ENCODE measurements at places on chromosomes 5 and 9. TPM values are rescaled to one million over a fixed set of nuclear protein-coding genes. Genes with fewer than 3 reads are reported as not detected.

Gene TAF1L
- not detected for total RNA-seq

- DNase-seq = no peak
- no peaks in the 10 kb centered on the region for H3K4me1 ChIP-seq
- H3K4me3 ChIP-seq = no peak overlapping the region
- H3K27ac ChIP-seq = no peak overlapping the region
- no peaks in the 10 kb centered on the region for H3K27me3 ChIP-seq
- H3K36me3 ChIP-seq = no peaks in the 10 kb centered on the region
Observed at GRCh38 chr9:81293651-81294050, 395.7 kb downstream of the TLE1 start.

GRCh38 chr9:86586144-86586494 is 231.9 kb upstream of the TUT7 start:
- H3K27ac ChIP-seq = no peak overlapping the region
- no peak overlapping the region for H3K4me3 ChIP-seq
- no peaks in the 10 kb centered on the region for H3K36me3 ChIP-seq

GRCh38 chr9:6630502-6631206 is 14.9 kb downstream of the GLDC start:
- H3K27ac ChIP-seq = no peak overlapping the region
- no peaks in the 10 kb centered on the region for H3K36me3 ChIP-seq
- H3K4me3 ChIP-seq = no peak overlapping the region
- H3K27me3 ChIP-seq = no peaks in the 10 kb centered on the region
- DNase-seq = no peak
- H3K4me1 ChIP-seq = no peaks in the 10 kb centered on the region

- no peak for DNase-seq
- peaks cover 59% of the 10 kb centered on the region for H3K36me3 ChIP-seq
- peaks cover 94% of the 10 kb centered on the region for H3K4me1 ChIP-seq
- H3K27me3 ChIP-seq = no peaks in the 10 kb centered on the region
- H3K27ac ChIP-seq = peak overlapping the region; percentile 42
- H3K4me3 ChIP-seq = no peak overlapping the region
Observed at GRCh38 chr5:143350751-143351602, 52.5 kb downstream of the NR3C1 start.

GRCh38 chr5:8521991-8522390 is 653.0 kb downstream of the MTRR start:
- H3K36me3 ChIP-seq = no peaks in the 10 kb centered on the region
- H3K4me1 ChIP-seq = no peaks in the 10 kb centered on the region
- no peak for DNase-seq
- H3K27ac ChIP-seq = no peak overlapping the region

Gene ACTBL2
- not detected for total RNA-seq

Gene PCDHB11
- not detected for total RNA-seq

GRCh38 chr5:159678657-159679392 is 237.5 kb upstream of the ADRA1B start:
- no peaks in the 10 kb centered on the region for H3K4me1 ChIP-seq
- no peak overlapping the region for H3K27ac ChIP-seq
- H3K36me3 ChIP-seq = no peaks in the 10 kb centered on the region

DNA sequence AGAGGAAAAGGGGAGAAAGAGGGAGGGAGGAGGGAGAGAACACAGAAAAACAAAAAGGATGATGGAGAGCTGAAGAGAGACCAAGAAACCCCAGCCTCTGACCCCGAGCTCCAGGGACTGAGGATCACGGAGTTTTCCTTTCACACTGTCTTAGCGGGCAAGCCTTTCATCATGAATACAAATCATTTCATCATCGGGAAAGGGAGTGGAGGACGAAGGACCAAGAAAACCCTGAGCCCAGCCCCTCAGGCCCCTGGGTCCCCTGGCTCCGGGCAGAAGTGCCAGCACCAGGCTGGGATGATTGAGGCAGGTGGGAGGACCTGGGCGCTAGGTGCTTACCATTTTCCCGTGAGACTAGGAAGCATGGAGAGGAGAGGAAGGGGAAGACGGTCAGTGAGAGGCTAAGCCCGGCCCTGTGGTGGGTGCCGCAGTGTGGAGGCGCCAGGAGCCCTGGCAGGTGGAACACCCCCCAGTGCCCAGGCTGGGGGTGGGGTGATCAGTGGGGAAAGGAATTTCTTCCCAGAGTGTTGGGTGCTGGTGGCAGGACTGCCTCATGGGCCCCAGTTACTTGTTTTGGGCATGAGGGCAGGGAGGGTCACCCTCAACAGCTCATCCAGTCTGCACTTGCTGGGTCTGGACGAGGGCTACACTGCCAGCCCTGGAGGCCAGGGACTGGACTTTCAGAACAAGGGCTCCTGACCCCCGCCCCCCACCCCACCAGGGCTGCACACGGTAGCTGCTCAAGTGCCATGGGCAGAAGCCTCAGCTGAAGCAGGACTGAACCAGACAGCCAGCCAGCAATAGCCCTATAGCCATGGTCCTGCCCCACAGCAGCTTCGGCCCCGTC is 49.0 kb upstream of the SARDH start:
- DNase-seq = no peak
- peak overlapping the region; percentile 51 for H3K27ac ChIP-seq
- peaks cover 22% of the 10 kb centered on the region for H3K4me1 ChIP-seq
- no peaks in the 10 kb centered on the region for H3K36me3 ChIP-seq

Gene TIMD4
- not detected for total RNA-seq

Measured in Karpas-422 (cell line).